Globus pallidus (tissue), 1 donor: ENCODE measurements at places on chromosomes 4 and X.

DNA sequence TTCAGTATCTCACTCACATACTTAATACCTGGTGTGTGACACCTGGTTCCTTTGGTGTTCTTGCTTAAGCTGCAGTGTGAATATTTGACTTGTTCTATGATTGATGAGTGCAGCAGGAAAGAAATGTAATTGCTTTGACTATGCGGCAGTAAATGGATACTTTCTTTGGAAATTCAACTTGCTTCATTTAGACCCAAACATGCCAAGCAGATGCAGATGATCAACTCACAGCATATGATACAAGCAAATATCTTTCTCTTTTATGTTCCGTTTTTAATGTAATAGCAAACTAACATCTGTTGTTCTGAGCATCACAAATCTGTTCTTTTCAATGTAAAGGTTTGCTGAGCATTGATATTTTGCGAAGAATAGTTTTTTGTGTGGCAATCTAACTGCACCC is 549.5 kb downstream of the C4orf33 start:
- DNase-seq = no peak

DNA sequence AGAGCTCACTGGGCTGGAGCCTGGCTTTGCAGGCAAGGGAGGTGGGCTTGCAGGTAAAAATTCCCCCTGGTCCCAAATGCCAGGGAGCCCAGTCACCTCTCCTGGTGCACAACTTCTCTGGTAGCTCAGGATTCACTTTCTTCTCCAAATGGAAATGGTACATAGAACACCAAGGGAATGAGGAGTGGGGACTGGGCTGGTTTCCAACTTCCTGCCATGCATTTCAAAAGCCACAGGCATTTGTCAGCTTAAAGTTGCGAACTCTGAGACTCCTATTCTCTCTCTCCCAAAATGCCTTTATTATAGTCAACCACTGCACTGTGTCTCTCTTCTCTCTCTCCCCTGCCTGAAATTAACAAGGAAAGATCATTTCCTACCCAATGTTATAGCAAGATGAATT is 177.3 kb downstream of the GRIA3 start:
- DNase-seq = no peak

DNA sequence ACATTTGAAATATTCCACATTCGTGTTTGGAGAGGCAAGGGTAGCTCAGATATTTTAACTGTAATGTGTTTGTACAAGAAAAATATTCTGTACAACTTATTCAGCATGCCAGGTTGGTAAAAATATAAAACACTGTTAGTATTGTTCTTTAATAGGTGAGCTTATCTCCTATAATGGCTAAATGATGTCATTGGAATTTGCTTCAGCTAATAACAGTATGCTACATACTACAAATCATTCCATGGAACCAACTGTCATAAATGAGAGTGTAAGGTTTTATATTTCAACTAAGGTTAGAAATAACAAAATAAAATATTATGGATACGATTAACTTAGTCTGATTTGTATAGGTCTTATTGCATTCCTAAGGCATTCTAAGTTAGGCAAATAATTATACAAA is 206.6 kb downstream of the ADGRL3 start:
- no peak for DNase-seq

DNA sequence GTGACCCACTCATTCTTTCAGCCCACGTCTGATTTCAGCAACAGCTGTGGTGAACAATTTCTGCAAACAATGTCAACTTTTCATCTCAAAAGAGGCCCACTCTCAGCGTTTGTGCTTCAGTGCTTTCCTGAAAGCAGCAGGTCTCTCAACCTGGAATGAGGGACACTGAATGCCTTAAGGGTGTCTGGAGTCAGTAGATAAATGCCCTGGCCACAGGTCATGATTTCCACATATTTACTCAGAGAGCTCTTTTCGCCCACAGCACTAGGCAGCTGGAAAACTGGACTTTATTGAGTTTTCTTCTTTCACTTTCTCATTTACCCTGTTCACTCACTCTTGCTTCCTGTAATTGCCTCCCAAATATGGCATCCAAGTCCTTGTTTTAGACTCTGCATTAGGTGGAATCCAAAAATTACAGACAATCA is 52.8 kb downstream of the NPFFR2 start:
- DNase-seq = no peak

GRCh38 chr4:48369771-48370170 is 28.4 kb downstream of the SLAIN2 start:
- no peak for DNase-seq

DNA sequence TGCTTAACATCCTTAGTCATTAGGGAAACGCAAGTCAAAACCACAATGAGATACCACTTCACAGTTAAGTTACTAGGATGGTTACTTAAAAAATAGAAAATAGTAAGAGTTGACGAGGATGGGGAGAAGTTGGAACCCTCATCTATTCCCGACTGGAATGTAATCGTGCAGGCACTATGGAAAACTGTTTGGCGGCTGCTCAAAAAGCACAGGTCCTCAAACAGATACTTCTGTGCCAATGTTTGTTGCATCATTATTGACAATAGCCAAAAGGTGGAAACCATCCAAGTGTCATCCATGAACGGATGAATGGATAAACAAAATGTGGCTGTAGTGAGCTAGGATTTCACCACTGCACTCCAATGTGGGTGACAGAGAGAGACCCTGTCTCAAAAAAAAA is 11.7 kb downstream of the CTAG1B start:
- peak; percentile 0 for DNase-seq

DNA sequence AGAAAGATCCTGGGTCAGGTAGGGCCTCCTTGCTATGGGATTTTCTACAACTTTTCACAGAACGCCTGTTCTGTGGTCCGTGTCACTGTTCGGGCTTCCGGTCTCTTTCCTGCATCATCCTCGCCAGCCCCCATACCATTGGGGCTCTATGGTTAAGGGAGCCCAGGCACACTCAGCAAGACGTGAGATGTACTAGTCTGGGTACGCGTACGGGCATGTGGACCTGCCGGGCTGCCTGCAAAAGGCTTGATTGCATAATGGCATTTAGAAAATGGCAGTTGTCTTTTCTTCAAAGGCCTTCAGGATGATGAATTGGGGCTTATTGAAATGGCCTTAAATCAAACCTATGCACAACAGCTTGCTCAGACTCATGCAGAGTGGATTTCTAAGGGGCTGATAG is 86.7 kb downstream of the CNGA2 start:
- DNase-seq = no peak

DNA sequence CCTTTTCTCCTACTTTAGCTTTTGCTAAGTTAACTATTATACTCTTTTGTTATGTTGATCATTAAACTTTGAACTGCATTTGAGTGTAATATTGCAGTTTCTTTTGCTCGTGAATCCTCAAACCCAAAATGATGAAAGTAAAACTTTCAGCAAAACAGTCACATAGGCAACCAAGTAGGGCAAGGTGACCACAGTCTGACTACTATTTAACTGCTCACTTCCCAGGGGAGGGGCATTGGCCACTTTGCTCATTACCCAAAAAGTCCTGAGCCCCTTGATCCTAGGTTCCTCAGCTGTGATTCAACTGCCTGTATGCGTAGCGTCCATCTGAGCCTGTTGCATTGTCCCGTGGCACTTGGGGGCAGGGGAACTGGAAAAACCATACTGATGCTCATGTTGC is 17.0 kb downstream of the RBMX2 start:
- no peak for DNase-seq

- peak; percentile 11 for DNase-seq
These were observed 717.6 kb upstream of the TENM3 start for GRCh38 chr4:181525634-181526033.

DNA sequence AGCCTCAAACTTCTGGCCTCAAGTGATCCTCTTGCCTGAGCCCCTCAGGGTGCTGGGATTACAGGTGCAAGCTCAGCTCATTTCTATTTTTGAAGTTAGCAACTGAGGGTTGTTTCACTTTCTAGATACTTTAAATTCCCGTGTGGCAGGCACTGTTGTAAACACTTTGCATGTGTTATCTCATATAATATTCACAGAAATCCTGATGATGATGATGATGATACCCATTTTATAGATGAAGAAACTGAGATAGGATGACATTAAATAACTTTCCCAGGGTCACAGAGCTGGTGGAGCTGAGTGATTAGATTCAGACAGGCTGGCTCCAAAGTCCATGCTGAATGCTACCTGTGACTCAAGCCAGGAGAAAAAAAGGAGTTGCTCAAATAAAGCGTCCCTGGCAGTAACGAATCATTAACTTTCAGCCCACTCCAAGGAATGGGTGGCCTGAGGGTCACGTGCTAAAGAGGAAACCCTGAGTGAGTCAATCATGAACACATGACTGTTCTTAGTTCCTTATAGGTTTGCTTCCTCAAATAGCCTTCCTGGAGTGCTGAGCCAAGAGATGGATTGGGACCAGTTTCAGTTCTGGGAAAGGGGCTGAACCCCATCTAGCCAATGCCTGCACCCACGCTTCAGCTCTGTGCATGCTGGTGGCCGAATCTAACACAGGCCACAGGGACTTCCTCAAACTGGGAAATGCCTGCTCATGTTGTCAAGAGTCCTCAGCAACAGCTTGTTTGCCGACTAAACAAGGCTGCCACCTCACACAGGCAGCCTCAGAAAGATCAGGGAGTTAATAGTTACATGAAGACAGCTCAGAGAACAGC is 52.8 kb downstream of the RBM47 start:
- peak; percentile 75 for DNase-seq

DNA sequence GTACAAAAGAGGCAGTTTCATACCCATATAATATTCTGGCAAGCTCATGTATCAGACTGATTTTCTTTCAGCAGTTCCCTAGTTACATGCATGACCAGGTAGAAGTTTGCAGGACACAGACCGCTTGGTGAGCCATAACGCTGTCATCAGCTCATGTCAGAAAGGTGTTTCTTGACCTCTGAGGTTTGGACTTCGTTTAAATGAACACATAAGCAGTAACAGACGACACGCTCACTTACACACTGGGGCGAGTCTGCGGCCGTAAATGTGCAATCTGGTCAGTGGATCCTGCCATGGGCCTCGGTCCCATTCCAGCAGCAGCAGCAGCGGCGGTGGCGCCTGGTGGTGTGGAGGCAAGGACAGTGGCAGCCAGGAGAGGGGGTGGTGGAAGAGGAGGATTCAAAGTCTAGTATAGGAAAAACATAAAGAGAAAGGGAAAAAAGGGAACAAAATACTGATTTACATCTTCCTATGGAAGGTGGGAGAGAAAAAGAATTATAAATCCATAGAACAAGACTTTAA is 111.9 kb upstream of the CBR4 start:
- DNase-seq = no peak

DNA sequence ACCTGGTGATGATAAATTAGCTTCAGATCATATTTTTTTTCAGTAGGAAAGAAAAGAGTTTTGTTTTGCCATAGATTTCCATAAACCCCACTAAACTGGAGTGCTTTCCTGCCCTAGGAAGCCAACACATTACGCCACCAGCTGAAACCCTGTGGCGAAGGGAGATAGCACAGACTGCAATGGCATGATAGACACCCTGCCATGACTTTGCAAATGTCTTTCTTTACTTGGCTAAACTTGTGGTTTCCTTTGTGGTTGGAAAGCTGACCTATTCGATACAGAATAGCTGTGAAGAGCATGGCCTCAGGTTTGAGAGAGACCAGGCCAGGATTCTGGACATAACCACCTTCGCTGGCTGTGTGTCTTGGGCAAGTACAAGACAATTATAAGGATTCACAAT is 19.1 kb downstream of the MFAP3L start:
- no peak for DNase-seq

GRCh38 chr4:94372991-94373390 is 30.4 kb upstream of the HPGDS start:
- DNase-seq = no peak

DNA sequence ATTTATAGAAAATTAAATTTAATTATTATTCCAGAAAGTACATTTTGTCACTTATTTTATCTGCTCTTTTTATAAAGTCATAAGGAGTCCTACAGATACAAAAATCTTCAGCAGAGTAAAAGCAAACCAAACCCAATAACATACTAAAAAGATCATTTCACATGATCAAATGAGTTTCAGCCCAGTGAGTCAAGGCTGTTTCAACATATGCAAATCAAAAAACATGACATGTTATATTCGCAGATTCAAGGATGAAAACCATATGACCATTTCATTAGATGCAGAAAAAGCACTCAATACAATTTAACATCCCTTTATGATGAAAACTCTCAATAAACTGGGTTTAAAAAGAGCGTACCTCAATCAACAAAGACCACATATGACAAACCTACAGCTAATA is 214.3 kb downstream of the FAT4 start:
- no peak for DNase-seq

DNA sequence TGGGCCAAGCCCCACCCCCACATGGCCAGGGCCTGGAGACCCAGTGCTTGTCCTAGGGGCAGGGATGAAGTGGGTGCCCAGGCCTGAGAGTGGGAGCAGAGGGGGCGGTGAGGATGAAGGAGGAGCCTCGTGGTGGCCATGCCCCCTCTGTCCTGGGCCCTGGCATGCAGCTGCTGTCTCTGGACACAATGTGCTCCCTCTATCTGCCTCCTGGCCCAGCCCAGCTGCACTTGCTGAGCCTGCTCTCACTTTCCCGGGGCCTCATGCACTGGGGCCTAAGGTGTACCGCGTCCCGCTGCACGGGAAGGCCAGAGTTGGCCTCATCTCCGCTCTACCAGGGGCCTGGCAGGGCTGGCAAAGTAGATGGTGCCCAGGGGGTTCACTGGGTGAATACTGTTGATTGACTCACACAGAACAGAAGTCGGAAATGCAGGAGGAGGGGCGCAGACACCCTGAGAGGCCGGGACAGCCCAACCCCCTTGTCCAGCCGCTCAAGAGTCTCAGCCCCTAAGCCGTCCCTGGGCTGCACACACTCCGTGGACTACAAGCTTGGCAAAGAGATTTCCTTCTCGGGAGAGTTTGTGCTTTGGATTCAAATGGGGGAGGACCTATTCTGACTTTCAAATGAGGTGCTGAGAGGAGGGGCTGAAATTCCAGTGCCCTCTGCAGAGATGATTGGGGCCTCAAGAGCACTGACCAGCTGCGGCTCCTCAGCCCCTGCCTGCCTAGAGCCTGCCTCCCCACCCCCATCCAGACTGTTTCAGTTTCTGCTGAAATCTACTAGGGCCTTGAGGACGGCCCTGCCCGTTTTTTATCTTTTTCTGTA is 112.4 kb downstream of the PSAPL1 start:
- peak; percentile 84 for DNase-seq

DNA sequence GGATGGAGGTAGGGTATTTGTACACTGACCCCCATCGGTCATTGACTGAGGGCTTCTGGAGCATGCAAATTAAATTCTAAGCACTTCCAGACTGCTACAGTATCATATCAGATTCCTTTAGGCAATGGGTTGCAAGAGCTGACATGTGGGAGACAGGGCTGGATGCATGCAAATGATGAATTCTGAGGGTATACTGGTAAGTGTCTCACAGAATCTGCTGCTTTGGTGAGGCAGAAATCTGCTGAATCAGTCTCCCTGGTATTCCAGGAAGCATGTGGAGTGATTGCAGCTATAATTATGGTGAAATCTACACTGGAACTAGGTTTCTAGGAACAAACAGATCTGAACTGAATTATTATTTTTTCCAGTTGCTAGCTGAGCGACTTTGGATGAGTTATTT is 684.9 kb upstream of the MAGEB2 start:
- no peak for DNase-seq

DNA sequence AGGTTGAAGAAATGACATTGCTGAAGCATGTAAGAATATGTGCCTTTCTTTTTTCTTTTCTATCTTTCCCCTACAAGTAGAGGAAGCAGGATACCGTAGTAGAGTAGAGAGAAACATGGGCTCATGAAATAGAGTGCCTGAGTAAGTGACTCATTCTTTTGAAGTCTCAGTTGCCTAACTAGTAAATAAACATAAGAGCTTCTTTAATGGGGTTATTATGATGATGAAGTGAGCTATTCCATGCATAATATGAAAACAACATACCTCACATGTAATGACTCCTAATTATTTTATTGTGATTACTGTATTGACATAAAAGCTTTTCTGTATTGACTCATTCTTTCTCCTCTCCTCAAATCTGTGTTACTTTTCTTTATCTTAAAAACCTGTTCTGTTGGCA is 1538.2 kb downstream of the TECRL start:
- no peak for DNase-seq

- no peak for DNase-seq
These were observed 264.5 kb downstream of the IL15 start for GRCh38 chr4:141900856-141901255.
